ENCODE measurements at places on chromosomes 3 and 15.
A peak's percentile ranks its signal among the peaks of the same experiment; 100 is the strongest.

GRCh38 chr3:168322941-168323340, 227.2 kb upstream of the GOLIM4 start:
- no peak for DNase-seq

GRCh38 chr15:74383695-74384565, 16.5 kb upstream of the CYP11A1 start:
- DNase-seq = no peak

GRCh38 chr15:74632601-74633000, 17.0 kb downstream of the CLK3 start:
- no peak for DNase-seq

DNA sequence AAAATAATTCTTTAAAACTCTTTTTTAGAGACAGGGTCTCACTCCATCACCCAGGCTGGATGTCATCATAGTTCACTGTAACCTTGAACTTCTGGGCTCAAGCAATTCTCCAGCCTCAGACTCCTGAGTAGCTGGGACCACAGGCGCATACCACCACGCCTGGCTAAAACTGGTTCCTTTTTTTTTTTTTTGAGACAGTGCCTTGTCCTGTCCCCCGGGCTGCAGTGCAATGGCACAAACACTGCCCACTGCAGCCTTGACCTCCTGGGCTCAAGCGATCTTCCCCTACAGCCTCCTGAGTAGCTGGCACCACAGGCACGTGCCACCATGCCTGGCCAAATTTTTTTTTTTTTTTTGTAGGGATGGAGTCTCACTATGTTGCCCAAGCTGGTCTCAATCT, 23.7 kb upstream of the FURIN start:
- no peak for DNase-seq

- DNase-seq = no peak
These were observed 50.6 kb downstream of the B3GNT5 start for GRCh38 chr3:183303690-183304089.

DNA sequence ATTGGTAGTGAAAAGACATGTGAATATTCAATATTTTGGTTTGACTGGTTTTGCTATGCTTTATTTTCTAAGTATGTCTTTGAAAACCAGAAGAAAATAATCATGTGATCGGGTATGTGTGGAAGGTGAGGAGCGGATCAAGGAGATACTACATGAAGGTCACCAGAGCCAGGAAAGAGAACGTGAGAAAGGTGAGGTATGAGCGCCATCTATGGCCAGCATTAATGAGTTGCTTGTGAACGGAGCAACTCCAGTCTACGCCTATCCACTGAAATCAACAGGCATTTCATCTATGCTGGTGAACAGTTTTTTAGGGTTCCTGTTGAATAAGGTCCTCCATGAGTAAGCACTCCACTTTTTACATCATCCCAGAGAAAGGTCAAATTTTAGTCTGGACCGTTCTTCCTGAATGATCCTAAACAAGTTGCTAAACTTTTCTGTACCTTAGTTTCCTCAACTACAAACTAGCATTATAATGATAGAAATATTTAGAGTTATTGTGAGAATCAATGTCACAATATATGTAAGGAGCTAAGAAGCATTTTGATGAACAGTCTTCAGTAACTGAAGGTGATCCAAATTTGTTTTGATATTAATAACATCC, 1435.2 kb upstream of the CADM2 start:
- peak; percentile 11 for DNase-seq

DNA sequence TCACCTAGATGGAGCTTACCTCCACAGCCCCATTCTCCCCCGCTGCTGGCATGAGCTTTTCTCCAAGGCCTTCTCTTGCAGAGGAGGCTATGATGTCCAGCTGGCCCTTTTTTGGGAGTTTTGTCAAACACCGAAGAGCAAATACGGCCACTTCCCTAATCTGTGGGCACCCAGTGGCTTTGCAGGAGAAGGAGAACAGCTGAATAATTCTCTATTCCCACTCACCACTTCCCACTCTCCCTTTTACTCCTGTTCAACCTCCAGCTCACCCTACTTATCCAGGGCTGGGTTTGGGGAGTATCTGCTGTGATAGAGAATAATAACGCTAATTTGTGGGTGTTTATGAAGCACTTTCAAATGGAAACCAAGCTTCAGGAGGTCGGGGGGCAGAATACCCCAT, 93.0 kb downstream of the AAGAB start:
- DNase-seq = no peak

DNA sequence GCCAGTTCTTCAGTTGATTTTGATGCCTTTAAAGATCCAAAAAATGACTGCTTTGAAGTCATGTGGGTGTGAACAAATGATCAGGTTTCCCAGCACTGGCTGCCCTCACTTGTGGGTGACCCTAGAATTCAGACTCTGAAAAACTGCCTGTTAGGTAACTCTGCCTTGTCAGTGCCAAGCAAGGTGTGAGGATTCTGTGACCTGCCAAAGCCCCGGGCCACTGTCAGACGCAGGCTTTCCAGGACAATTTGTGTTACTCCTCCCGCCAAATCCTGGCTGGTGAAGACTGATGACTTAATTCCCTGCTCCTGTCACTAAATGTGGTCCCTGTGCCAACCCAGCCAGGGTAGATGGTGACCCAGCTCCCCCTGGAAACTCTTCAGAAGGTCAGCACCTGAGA, 99.2 kb upstream of the PSMD6 start:
- DNase-seq = no peak

DNA sequence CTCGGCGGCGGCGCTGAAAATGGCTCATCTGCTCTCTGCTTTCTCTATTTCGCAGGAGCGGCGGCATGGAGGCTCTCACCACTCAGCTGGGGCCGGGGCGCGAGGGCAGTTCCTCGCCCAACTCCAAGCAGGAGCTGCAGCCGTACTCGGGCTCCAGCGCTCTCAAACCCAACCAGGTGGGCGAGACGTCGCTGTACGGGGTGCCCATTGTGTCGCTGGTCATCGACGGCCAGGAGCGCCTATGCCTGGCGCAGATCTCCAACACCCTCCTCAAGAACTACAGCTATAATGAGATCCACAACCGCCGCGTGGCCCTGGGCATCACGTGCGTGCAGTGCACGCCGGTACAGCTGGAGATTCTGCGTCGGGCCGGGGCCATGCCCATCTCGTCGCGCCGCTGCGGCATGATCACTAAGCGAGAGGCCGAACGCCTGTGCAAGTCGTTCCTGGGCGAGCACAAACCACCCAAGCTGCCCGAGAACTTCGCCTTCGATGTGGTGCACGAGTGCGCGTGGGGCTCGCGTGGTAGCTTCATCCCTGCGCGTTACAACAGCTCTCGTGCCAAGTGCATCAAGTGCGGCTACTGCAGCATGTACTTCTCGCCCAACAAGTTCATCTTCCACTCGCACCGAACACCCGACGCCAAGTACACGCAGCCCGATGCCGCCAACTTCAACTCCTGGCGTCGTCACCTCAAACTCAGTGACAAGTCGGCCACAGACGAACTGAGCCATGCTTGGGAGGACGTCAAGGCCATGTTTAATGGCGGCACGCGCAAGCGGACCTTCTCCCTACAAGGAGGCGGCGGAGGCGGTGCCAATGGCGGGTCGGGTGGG, 790 bp downstream of the SKOR1 start:
- DNase-seq = no peak

GRCh38 chr3:61141227-61141626, 110.0 kb downstream of the FHIT start:
- no peak for DNase-seq

GRCh38 chr3:73030073-73030597, 31.3 kb upstream of the EBLN2 start:
- no peak for DNase-seq

DNA sequence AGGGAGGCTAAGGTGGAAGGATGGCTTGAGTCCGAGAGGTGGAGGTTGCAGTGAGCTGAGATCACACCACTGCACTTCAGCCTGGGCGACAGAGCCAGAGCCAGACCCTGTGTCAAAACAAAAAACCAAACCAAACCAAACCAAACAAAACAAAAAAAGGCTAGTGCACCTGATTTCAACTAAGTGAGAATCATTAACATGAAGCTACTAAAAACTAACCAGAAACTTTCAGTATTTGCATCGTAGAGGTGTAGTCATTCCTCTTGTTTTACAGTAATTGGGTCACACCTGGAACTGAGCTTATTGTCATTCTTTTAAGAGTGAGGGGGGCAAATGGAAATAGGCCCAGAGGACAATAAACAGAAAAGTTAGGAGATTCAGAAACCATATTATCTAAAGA, 58.5 kb downstream of the ST6GAL1 start:
- DNase-seq = no peak

- peak; percentile 0 for DNase-seq
These were observed 328.3 kb downstream of the THSD4 start for GRCh38 chr15:71443538-71443937.

GRCh38 chr15:100714749-100715342, 112.5 kb downstream of the ASB7 start:
- DNase-seq = no peak

GRCh38 chr15:37291920-37292319, 191.6 kb upstream of the MEIS2 start:
- no peak for DNase-seq

DNA sequence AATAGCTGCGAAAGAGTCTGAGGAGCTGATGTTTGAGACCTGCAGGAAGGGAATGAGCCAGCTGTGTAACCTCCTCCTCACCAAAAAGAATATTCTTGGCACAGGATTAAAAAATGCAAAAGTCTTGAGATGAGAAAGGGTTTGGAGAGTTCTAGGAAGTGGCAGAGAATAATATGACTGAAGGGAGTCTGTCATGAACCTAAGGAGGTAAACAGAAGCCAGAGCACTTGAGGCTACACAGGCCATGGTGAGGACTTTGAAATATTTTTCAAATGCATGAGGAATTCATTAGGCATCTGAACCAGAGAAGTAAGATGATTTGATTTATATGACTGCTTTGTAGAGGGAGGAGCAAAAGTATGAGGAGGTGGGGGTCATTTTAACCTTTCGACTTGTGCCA, 347.8 kb downstream of the EPHA3 start:
- no peak for DNase-seq

GRCh38 chr3:138781012-138781470, 53.7 kb downstream of the PIK3CB start:
- no peak for DNase-seq

GRCh38 chr15:25800761-25801515, 62.2 kb downstream of the ATP10A start:
- DNase-seq = no peak

- DNase-seq = no peak
These were observed 123.6 kb downstream of the SLC25A26 start for GRCh38 chr3:66344391-66344811.

GRCh38 chr3:72082186-72082715, 297.3 kb upstream of the PROK2 start:
- DNase-seq = no peak

DNA sequence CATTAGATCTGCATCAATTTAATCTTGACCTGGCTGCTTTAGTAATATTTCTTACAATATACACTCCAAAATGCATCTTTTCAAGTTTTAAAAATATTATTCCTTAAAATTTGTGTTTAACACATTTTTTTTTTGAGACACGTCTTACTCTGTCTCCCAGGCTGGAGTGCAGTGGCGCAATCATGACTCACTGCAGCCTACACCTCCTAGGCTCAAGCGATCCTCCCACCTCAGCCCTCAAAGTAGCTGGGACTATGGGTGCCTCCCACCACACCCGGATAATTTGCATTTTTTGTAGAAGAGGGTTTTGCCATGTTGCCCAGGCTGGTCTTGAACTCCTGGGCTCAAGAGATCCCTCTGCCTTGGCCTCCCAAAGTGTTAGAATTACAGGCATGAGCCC, 73.6 kb downstream of the ETV5 start:
- DNase-seq = no peak

DNA sequence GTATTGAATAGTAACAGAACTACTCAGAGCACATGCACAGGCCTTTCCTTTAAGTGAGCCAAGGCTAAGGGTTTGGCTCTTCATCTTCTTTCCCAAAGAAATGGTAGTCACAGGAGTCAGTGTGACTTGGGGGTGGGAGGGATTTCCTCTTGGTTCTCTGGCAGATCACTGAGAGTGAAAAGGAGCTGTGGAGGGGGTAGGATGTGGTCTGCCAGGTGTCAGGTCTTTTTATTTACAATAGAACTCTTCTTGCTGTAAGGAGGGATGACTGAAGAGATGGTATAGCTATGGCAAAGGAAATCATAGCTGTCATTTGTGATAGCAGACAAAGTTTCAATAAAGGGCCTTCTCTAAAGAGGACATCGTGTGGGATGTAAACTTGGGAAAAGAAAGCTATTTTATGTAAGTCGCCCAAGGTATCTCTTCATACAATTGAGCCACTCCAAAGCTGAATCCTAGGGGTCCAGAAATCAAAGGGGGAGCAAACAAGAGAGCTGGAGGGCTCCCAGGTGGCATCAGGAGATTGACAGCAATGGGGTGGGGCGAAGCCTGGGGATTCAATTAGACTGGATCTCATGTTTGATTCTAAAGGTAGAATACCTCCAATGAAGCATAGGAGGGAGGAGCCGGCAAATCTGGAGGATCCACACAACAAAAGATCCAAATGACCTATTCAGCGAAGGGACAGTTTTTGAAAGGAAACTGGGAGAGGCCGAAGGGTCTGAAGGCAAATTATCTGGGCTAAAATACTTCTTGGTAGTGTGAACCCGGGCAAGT, 20.0 kb upstream of the CHD2 start:
- DNase-seq = no peak

- DNase-seq = no peak
These were observed 4.3 kb upstream of the MANF start for GRCh38 chr3:51380601-51381332.

- peak; percentile 10 for DNase-seq
These were observed 17.7 kb downstream of the PTH1R start for GRCh38 chr3:46895204-46895660.

- no peak for DNase-seq
These were observed 495 bp upstream of the COL7A1 start for GRCh38 chr3:48595526-48596121.

GRCh38 chr3:48429960-48430707, at the start of gene PLXNB1:
Gene PLXNB1, minus strand, starts transcription at chr3:48430086. Its CDS starts 5,475 bp downstream, at chr3:48424611.
- peak; percentile 65 for DNase-seq

GRCh38 chr3:50436114-50436674, 67.2 kb downstream of the CACNA2D2 start:
- DNase-seq = peak; percentile 18

- DNase-seq = no peak
These were observed 1.4 kb downstream of the GYG1 start for GRCh38 chr3:148992635-148993255.

- no peak for DNase-seq
These were observed 140.8 kb downstream of the SMAD6 start for GRCh38 chr15:66842710-66843441.

- DNase-seq = no peak
These were observed 6.4 kb downstream of the C3orf52 start for GRCh38 chr3:112092496-112093179.
